ENCODE measurements at places on chromosomes 6 and 20. TPM values are rescaled to one million over a fixed set of nuclear protein-coding genes. Genes with fewer than 3 reads are reported as not detected.
A peak's percentile ranks its signal among the peaks of the same experiment; 100 is the strongest.

DNA sequence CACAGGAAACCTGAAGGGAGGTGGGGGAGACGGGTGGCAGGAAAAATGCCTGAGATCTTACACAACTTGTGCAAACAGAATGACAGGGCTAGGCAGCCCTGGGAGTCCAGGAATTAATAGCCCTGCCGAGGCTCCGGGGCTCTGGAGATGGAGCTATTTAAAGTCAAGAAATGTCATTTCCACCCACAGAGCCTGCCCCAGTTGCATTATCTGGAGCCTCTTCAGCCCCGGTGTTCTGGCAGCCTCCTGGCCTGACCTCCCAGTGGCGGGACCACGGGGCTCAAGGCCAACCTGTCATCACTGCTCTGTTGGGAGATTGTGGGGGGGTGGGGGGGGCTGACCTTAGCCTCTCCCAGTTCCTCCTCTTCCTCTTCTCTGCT lies 28.5 kb upstream of the SCUBE3 start:
- H3K4me1 ChIP-seq: peaks cover 11% of the 10 kb centered on the region
- no peak overlapping the region for H3K4me3 ChIP-seq
- H3K36me3 ChIP-seq: no peaks in the 10 kb centered on the region
- H3K27me3 ChIP-seq: peaks cover 6% of the 10 kb centered on the region
- no peak overlapping the region for H3K27ac ChIP-seq

DNA sequence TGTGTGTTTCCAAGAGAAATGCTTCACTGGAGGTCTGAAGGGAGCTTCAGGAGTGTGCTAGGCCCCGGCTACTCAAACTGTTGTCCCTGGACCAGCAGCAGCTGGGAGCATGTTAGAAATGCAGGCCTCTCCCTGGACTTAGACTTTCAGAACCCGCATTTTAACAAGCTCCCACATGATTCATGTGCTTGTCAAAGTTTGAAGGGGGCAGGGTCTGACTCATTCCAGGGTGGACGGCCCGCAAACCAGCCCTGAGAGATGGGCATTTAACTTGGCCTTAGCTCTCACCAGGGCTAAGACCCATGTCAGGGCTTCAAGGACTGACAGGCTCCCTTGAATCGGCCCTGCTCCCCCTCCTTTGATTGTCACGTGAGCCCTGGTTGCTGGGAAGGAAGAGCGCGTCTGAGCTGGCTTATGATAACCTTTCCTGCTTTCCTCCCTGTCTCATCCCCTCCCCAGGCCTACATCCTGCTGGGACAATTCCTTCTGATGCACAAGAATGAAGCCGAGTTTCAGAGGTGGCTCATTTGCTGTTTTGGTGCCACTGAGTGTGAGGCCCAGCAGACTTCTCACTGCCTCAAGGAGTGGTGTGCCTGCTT lies 35.5 kb downstream of the BANF2 start:
- H3K36me3 ChIP-seq: no peaks in the 10 kb centered on the region
- no peak overlapping the region for H3K27ac ChIP-seq
- no peak overlapping the region for H3K4me3 ChIP-seq
- DNase-seq: no peak

DNA sequence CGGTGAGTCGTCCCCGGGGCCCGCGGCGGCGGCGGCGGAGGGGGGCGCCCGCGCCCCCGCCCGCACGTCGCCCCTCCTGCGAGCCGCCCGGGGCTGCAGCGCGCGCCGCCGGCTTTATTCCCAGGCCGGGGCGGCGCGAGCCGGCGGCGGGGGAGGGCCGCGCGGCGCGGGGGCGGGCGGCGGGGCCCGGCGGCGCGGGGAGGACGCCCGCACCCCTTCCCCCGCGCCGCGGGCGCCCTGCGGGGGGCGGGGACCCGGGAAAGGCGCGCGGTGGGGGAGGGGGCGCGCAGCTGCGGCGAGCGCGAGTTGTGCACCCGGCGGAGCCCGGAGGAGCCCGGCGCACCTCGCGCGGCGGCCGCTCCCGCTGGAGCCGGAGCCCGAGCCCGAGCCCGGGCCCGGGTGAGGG lies 646 bp downstream of the HMGA1 start:
- H3K27me3 ChIP-seq: no peaks in the 10 kb centered on the region
- peak overlapping the region; percentile 51 for H3K4me3 ChIP-seq
- H3K36me3 ChIP-seq: peaks cover 24% of the 10 kb centered on the region
- H3K27ac ChIP-seq: no peak overlapping the region

- DNase-seq: peak; percentile 92
- H3K4me3 ChIP-seq: no peak overlapping the region
- H3K36me3 ChIP-seq: peaks cover 4% of the 10 kb centered on the region
- peaks cover 4% of the 10 kb centered on the region for H3K4me1 ChIP-seq
Observed at GRCh38 chr6:34601706-34602105, 45.6 kb upstream of the SPDEF start.

DNA sequence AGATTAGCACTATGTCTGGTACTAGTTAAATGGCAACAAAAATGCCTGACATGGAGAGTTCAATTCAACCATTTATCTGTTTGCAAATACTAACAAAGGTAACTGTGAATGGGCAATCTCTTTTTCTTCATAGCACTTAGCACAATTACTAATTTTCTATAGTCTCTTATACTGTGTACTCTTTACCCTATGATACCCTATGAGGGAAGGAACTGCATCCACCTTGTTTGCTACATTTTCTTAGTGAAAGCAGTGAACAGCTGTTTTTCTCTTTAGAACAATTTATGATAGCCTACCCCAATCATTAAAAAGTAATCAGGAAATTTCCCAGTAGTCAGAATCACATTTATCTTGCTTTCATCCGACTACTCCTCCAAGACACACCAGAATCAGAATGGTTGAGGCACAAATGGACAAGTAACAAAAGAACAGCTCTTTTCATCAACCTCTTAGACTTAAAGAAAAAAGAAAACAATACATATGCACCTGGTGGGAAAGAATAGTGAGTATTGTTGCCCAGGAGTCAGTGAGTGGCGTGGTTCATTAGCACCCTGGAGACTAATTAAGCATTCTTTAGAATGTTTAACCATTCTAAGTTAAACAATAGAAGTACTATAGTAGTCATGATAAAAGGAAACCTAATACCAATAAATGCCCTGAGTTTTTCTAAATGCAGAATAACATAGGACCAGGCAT lies 16.7 kb downstream of the ZNF292 start:
- no peak for DNase-seq
- peaks cover 5% of the 10 kb centered on the region for H3K4me1 ChIP-seq
- H3K27me3 ChIP-seq: no peaks in the 10 kb centered on the region
- no peak overlapping the region for H3K27ac ChIP-seq
- H3K36me3 ChIP-seq: no peaks in the 10 kb centered on the region
- H3K4me3 ChIP-seq: no peak overlapping the region

DNA sequence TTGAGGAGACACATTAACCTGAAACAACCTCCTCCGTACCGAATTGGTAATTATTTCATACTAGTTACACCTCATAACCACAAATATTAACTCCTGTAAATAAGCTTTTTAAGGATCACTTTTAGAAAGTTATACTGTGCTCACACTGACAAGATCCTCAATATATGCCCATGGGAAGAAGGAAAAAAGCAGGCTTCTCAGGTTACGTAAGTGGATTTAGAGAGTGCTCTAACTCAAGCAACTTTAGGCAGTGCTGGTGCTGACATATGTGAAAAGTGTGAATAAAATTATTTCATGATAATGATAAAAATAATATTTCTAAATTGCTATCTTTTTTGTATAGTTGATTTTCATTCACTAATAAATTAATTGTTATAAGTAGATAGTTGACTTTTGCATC lies 76.1 kb downstream of the PRKN start:
- H3K4me1 ChIP-seq: peaks cover 3% of the 10 kb centered on the region
- H3K36me3 ChIP-seq: no peaks in the 10 kb centered on the region
- H3K27ac ChIP-seq: no peak overlapping the region
- DNase-seq: no peak
- H3K4me3 ChIP-seq: no peak overlapping the region
- no peaks in the 10 kb centered on the region for H3K27me3 ChIP-seq

- H3K4me3 ChIP-seq: no peak overlapping the region
- H3K36me3 ChIP-seq: peaks cover 47% of the 10 kb centered on the region
- no peak overlapping the region for H3K27ac ChIP-seq
- H3K4me1 ChIP-seq: no peaks in the 10 kb centered on the region
- DNase-seq: no peak
- H3K27me3 ChIP-seq: no peaks in the 10 kb centered on the region
Observed at GRCh38 chr20:3121271-3121911, 36.9 kb upstream of the AVP start.

GRCh38 chr6:97765461-97765860 lies 482.4 kb upstream of the MMS22L start:
- no peaks in the 10 kb centered on the region for H3K4me1 ChIP-seq
- H3K4me3 ChIP-seq: no peak overlapping the region
- no peak overlapping the region for H3K27ac ChIP-seq
- DNase-seq: peak; percentile 5

DNA sequence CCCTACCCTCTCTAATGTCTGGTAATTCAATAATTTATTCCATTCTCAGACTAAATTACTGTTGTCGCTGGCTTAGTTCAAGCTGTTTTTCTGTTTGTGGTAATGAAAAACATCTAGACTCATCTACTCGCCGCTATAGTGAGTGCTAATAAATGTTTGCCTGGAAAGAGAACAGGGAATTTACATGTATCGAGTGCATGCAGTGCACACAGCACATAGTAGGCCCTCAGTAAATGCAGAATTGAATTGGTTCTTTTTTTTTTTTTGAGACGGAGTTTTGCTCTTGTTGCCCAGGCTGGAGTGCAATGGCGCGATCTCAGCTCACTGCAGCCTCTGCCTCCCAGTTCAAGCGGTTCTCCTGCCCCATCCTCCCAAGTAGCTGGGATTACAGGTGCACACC lies 7.7 kb upstream of the NSFL1C start:
- no peak overlapping the region for H3K27ac ChIP-seq
- peaks cover 2% of the 10 kb centered on the region for H3K27me3 ChIP-seq
- peaks cover 3% of the 10 kb centered on the region for H3K4me1 ChIP-seq
- no peak overlapping the region for H3K4me3 ChIP-seq
- DNase-seq: no peak
- H3K36me3 ChIP-seq: no peaks in the 10 kb centered on the region

GRCh38 chr6:16851758-16852157 lies 90.5 kb upstream of the ATXN1 start:
- peaks cover 4% of the 10 kb centered on the region for H3K4me1 ChIP-seq
- H3K27me3 ChIP-seq: no peaks in the 10 kb centered on the region
- H3K27ac ChIP-seq: no peak overlapping the region
- no peak for DNase-seq
- H3K4me3 ChIP-seq: no peak overlapping the region

GRCh38 chr6:117550078-117550600 lies 52.2 kb downstream of the GOPC start:
- H3K4me1 ChIP-seq: peaks cover 12% of the 10 kb centered on the region
- H3K27ac ChIP-seq: no peak overlapping the region
- H3K4me3 ChIP-seq: no peak overlapping the region
- DNase-seq: no peak

GRCh38 chr6:100664274-100665040 lies 199.7 kb upstream of the SIM1 start:
- H3K4me1 ChIP-seq: no peaks in the 10 kb centered on the region
- no peaks in the 10 kb centered on the region for H3K36me3 ChIP-seq
- no peak overlapping the region for H3K27ac ChIP-seq
- no peak overlapping the region for H3K4me3 ChIP-seq

DNA sequence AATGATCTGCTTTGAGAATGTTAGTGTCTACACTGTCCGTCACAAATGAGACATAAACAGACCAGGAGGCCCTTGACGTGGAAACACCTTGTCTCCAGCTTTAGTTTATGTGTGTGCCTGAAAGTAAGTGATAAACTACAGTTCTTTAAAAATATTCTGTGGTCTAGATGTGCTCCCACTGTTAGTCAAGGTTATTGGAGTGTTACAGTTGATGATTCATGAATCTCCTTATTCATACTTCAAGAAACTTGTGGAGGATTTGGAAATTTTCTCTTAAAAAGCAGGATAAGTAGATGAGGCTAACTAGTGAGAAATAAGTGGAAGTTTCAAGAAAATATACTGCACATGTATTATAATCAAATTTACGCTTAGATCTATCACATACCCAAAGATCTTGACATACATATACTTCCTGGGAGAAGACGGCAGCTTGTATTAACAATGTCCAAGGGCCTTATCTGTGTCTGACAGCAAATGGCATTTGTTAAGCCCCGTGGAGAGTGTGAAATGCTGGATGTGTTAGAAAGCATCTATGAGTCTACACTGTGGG lies 90.5 kb upstream of the MBOAT1 start:
- no peak for DNase-seq
- no peaks in the 10 kb centered on the region for H3K4me1 ChIP-seq
- no peak overlapping the region for H3K4me3 ChIP-seq
- no peak overlapping the region for H3K27ac ChIP-seq

DNA sequence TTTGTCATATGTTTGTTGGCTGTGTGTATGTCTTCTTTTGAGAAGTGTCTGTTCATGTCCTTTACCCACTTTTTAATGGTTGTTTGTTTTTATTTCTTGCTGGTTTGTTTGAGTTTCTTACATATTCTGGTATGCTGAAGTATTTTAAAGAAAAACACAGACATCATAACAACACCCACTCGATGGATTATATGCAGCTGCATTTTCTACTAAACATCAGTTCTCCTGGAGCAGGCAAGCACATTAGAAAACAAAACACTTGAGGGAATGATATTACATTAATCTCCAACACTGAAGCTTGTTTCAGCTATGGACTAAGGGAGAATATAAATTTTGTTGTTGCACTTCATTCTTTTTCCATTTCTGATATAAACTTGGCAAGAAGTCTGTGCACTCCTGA lies 42.5 kb upstream of the RFPL4B start:
- H3K36me3 ChIP-seq: no peaks in the 10 kb centered on the region
- no peak overlapping the region for H3K4me3 ChIP-seq
- no peaks in the 10 kb centered on the region for H3K27me3 ChIP-seq
- H3K27ac ChIP-seq: no peak overlapping the region

DNA sequence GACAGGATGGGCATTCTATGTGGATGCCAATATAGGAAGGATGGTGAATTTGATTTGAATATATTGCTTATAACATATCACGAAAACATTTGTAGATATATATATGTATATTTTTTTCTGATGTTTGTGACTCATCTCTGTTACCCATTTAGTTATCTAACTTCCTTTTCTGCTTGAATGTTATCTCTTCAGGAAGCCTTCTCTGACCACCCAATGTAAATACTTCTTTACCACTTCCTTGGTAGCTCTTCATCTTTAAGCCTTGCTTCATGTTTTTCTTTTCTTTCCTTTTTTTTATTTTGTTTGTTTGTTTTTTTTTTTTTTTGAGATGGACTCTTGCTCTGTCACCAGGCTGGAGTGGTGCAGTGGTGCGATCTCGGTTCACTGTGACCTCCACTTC lies 260.5 kb upstream of the EPHA7 start:
- H3K27me3 ChIP-seq: no peaks in the 10 kb centered on the region
- H3K4me3 ChIP-seq: no peak overlapping the region
- no peaks in the 10 kb centered on the region for H3K36me3 ChIP-seq
- no peaks in the 10 kb centered on the region for H3K4me1 ChIP-seq
- no peak overlapping the region for H3K27ac ChIP-seq

BMP6 gene
- total RNA-seq: 93.3 TPM

PSORS1C2 gene
- not detected for total RNA-seq

DLK2 gene
- total RNA-seq: 4.1 TPM

HRH3 gene
- 0.66 TPM for total RNA-seq

C6orf141 gene
- total RNA-seq: 1.4 TPM

LTA gene
- total RNA-seq: not detected

Data from spinal cord (tissue), 10 donors.